Stimulated activated CD4-positive, alpha-beta T cell treated with anti-CD3 and anti-CD28 coated beads, Interleukin-2, amount 100 ng/mL, for 4 hours (primary cell): ENCODE measurements at places on chromosomes 16 and 17.

DNA sequence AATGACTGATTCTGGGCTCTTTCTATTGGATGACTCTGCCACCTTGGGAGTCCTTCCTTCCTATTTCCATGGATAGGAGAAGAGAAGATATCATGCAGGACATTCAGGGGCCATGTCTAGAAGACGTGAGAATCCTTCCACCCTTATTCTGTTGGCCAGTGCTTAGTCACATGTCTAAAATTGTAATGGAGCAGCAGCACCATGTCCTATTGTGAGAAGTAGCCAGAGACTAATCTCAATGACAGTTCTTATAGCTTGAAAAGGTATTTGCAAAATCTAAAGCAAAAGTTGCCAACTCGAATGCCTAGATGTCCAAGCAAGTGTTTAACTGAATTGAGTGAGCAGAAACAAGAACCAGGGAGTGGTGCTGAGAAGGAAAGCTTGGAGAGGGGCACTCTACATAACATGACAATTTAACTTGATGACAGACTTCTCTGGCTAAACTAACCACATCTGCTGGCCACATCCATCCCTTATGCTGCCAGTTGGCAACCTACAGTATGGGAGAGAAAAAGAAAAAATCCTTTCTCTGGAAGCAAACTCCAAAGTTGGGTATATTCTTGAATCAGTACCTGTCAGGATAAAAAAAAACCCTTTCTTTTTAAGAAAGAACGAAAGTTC, 225.7 kb downstream of the CDH13 start:
- DNase-seq = no peak

- no peak for DNase-seq
Measured at GRCh38 chr16:5756969-5757368, 659.4 kb upstream of the EEF2KMT start.

- DNase-seq = no peak
Measured at GRCh38 chr16:62100651-62101050, 64.4 kb upstream of the CDH8 start.

DNA sequence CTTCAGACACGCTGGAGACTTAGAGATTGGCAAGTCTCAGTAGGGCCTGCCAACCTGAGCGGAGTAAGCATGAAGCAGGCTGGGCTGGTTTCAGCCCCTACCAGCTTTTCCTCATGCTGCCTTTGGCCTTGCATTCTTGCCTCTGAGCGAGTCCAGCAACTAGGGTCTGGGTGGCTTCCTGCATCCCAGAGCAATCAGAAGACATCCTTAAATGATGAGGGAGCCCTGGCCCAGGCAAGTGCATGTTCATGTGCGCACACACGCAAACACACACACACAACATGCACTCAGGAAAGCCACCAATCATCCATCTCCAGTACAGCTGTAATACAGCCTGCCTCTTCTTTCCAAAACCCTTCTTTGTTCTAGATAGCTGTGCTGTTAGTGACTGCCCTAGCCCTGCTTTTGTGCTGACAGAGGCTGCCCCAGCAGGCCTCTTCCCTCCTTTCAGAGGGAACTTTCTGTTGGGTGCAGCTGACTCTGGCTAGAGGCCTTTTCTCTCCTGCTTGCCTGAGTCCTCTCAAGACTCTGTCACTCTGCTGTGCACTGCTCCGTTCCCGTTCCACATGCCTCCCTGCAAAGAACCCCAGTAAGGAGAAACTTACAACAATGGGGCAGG, 30.7 kb upstream of the TBX2 start:
- DNase-seq = no peak

DNA sequence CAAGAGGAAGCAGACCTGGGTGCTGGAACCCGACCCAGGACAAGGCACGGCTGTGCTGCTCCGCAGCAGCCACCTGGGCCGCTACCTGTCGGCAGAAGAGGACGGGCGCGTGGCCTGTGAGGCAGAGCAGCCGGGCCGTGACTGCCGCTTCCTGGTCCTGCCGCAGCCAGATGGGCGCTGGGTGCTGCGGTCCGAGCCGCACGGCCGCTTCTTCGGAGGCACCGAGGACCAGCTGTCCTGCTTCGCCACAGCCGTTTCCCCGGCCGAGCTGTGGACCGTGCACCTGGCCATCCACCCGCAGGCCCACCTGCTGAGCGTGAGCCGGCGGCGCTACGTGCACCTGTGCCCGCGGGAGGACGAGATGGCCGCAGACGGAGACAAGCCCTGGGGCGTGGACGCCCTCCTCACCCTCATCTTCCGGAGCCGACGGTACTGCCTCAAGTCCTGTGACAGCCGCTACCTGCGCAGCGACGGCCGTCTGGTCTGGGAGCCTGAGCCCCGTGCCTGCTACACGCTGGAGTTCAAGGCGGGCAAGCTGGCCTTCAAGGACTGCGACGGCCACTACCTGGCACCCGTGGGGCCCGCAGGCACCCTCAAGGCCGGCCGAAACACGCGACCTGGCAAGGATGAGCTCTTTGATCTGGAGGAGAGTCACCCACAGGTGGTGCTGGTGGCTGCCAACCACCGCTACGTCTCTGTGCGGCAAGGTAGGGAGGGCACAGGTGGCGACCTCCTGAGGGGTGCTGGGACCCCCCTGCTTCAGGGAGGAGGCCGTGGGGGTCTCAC, 667 bp downstream of the FSCN2 start:
- DNase-seq = no peak

DNA sequence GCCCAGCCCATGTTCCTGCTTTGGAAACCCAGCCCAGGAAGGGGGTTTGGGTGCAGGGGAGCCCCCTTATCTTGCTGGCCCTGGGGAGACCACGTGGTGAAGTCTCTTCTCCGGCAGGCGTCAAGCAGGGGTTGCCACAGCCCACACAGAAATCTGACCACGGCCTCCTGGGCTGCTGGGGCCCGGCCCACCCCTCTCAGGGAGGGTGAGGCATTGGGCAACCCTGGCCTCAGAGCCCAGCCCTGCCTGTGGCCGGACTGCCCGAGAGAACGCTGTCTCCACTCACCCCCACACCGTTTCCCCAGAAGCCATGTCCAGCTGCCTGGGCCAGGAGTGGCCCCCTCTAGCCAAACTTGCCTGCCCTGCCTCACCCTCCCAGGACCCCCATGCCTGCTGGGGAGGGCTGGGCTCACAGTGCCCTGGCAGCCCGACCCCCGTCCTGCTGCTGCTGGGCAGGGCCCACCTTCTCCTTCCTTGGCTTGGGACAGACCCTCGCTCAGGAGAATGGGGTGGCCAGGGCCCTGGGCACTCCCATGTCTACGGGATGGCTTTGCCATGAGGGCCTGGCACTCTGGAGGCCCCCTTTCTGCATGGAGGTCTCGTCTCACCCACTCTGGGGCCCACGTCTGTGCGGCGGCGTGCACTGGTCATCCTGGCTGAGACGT, 6.7 kb downstream of the RPUSD1 start:
- no peak for DNase-seq

DNA sequence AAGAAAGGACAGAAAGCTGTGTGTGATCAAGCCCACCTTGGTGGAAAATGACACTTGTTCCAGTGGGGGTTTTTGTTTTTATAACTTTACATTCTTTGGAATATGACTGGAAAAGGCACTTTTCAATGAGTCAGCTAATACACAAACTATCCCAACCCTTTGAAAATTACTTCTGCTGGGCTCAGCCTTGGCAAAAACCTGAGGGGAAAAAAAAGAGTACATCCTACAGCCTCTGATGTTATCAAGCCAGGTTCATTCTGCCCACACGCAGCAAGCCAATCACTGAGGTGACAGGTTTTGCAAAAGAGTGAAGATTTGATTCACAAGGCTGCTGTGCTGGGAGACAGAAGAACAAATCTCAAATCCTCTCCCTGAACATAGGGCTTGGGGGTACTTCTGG, 484.5 kb upstream of the ERCC4 start:
- DNase-seq = no peak

DNA sequence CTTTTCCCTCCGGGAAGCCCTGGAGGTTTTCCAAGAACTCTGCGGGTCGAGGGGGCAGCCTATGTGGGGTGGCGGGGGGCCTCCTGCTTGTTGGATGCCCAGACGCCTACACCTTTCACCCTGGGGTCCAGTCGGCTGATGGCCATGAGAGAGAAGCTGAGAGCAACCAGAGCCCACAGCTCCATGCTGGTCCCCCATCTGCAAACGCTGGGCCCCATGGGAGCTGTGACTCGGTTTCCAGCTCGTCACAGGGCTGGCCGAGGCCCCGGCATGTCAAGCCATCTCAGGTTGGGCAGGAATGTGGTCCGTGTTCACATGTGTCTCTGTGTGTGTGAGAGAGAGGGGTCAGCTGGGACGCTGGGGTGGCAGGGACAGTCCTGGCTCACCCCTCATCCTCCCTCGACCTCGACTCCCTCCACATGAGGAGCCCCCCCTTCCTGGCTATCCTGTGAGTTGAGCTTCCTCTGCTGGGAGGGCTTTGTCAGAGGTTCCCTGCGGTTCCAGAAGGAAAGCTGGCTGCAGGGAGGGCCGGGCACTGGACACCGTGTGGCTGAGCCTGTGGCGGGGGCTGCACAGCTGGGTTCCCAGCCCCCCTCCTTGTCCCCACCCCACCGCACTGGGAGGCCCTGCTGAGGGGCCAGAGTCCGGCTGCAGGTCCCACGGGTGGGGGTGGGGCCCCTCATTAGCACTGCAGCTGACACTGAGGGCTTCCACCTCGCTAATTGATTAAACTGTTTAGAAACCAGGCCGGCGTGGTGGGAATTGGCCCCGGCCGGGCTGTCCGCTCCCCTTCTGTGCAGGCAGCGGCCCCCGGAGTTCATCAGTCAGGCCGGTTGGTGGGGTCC, 19.1 kb downstream of the METRNL start:
- DNase-seq = no peak

GRCh38 chr17:34675605-34676004, 96.2 kb downstream of the TMEM132E start:
- no peak for DNase-seq

DNA sequence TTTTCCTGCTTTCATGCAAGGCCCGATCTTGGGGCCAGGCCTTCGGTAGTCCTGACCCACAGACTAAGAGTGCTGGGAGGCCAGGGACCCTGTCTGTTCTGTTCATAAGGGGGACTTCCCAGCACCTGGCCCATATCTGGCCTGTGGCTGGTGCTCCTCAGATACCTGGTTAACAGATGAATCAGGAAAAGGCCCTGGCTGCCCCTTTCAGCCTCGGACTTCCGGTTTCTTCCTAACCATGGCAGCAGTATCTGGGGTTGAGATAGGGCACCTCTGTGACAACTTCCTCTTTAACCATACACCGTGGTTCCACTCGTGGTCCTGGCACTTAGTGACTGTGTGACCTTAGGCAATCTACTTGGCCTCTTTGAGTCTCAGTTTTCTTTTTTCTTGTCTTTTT, 18.4 kb downstream of the PLCG2 start:
- DNase-seq = no peak

GRCh38 chr16:84198401-84198800, 7.4 kb downstream of the ADAD2 start:
- no peak for DNase-seq

DNA sequence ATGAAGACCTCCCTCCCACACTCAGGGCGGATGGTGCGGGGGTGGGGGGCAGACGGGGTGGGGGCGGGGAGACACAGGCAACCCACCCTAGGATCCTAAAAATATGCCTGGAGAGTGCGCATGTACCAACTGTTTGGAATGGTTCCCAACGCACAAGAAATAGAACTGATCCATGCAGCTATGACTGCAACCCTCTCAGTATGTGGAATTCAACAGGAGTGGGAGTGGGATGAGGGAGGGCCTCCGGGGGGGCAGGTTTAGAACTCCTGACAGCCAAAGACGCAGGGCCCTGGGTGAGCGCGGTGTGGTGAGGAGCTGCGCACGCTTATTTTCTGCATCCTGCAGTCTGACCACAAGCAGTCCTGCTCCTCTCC, 1.1 kb upstream of the P2RX5 start:
- DNase-seq = no peak

DNA sequence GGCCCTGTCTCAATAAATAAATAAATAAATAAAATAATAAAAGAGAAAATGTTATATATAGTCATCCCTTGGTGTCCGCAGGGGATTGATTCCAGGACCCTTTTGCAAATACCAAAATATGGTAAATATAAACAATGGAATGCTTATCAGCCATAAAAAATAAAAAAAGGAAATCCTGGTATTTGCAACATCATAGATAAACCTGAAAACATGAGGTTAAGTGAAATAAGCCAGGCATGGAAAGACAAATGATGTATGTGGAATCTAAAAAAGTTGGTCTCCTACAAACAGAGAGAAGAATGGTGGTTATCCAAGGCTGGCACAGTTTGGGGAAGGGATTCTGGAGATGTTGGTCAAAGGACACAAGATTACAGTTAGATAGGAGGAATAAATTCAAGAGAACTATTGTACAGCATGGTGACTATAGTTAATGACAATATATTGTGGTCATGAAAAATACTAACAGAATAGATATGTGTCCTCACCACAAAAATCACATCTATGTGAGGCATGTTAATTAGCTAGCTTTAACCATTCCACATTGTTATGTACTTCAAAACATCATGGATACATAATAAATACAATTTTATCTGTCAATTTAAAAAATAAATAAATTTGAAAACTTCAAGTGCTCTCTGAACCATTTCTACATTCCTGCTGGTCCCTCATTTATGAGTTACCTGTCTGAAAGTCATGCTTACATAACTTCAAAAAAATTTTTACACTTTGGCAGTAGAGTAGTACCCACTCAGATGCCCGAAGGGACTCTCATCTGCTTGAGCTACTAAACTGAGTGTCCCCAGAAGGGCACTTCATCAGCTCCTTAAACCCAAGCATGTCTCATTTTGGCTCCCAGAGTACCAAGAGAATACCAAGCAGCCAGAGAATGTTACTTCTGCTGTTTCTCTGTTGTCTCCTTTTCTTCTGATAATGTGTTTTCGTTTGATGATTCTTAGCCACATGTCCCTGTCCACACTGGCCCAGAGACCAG, 26.6 kb downstream of the N4BP1 start:
- DNase-seq = no peak

DNA sequence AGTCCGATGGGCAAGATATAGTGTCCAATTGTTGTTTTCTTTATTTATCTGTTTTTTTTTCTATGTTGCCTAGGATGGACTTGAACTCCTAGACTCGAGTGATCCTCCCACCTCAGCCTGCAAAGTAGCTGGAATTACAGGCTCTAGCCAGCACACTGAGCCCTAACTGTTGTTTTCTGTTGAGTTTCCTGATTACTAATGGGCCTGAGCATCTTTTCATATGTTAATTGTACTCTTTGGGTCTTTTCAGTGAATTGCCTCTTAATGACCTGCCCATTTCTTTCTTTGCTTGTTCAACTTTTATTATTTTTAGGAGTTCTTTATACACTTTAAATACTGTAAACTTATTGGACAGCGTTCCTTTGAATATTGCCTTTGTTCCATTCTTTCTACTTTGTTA, 213.0 kb downstream of the HS3ST3B1 start:
- DNase-seq = no peak

DNA sequence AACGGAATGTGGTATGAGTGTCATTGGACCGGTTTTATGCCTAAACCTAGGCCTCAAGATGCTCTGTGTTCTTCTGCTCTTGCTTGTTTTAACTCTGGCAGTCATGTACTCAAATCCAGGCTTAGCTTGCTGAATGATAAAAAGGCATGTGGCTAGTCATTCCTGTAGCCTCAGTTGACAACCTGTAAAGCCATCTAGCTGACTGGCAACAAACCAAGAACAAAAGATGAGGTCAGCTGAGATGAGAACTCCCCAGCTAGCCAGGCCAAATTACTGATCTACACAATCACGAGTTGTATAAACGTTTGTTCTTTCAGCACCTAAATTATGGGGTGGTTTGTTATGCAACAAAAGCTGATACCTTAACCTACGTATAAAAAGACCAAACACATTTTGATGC, 1406.0 kb upstream of the CDH8 start:
- no peak for DNase-seq

- DNase-seq = no peak
Measured at GRCh38 chr16:89545831-89546574, 14.5 kb upstream of the RPL13 start.

GRCh38 chr17:78912082-78912481, 9.1 kb upstream of the CEP295NL start:
- DNase-seq = no peak

GRCh38 chr17:1627182-1627981, 1.3 kb downstream of the SLC43A2 start:
- DNase-seq = no peak
